H1 (cell line): ENCODE measurements at places on chromosomes 3 and 15.

DNA sequence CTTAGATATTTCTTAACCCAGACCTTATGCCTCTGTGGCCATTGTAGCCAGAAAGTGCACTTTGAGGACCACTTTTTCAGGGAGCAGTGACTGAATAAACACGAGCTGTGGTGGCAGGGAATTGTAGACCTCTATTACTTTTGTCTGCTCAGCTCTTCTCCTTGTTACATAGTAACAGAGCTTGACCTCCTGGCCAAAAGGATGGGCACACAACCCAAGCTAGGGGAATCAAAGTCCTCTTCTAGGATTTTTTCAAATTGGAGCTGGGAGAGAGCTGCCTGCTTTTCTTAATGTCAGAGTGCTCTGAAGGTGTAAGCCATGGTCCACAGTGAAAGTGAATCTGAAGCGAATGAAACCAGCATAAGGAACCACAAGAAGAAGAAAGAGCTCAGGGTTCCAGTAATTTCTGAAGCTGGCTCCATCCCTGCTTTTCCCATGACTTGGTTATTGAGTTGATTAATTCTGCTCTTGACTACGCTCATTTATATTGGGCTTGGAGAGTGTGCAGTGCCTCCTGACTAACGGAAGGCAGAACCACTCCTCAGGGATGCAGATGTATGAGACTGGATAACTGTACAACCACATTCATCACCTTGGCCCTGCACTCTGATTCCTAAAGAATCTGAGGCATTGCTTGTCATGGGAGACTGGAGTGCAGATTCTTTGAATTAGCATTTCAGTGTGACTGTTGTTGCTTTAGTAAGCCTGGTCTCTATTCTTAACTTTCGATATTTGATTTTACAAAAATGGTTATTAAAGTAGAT is 60.9 kb downstream of the TLNRD1 start:
- no peak for DNase-seq

DNA sequence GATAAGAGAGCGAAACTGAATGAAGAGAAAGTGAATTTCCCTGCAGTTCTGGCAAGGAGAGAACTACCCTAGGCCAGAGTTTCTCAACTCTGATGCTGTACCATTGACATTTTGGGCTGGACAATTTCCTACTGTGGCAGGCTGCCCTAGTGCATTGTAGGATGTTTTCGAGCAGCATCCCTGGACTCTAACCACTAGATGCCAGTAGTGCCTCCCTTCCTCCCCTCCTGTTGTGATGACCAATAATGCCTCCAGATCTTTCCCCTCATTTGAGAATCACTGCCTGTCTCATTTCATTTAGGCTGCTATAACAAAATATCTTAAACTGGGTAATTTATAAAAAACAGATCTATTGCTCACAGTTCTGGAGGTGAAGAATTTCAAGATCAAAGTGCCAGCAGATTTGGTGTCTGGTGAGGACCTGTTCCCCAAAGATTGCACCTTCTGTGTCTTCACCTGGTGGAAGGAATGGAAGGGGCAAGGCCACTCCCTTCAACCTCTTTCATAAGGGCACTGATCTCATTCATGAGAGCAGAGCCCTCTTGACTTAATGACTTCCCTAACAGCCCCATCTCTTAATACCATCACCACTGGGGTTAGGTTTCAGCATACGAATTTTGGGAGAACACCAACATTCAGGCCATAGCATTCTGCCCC is 188.9 kb upstream of the MEIS2 start:
- no peak for DNase-seq

DNA sequence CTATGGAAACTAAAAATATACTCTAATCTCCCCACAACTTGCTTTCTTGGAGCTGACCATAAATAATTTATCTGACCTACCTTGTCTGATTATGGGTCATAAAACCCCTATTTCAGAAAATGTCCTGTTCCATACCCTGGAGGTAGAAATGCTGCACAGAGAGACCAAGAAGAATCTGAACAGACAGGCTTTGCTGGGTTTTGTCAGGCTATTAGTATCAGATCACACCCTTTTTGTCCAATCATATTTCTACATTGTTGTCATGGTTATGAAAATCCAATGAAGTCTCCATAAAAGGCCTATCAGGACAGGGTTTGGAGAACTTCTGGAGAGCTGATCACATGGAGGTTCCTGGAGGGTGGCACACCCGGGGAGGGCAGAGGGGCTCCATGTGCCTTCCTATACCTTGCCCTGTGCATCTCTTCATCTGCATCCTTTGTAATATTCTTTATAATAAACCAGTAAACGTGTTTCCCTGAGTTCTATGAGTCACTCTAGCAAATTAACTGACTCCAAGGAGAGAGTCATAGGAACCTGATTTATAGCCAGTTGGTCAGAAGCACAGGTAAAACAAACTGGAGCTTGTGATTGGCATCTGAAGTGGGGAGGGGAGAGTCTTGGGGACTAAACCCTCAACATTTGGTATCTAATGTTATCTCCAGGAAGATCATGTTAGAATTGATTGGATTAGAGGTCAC is 58.1 kb downstream of the NGLY1 start:
- DNase-seq, result no peak

- DNase-seq, result no peak
Observed at GRCh38 chr3:177441813-177442646, 244.7 kb upstream of the TBL1XR1 start.

DNA sequence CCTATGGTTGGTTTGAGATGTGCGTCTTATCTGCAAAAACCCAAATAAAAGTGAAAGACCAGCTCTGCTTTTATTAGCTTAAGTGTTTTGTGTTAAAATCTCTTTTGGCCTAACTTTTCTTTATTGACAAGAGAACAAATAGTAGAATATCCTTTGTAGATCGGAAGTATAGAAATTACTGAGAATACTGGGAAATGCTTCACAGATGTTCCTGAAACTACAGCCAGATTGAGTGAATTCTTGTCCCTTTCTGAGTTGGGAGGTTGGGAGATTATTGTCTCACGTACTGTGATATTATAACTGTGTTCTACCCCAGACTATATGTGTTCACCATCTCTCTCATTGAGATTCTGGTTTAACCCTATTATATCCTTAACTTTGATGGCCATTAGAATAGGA is 21.7 kb downstream of the RAB8B start:
- no peak for DNase-seq

GRCh38 chr3:147119989-147120388 is 286.4 kb downstream of the ZIC4 start:
- no peak for DNase-seq

GRCh38 chr3:32316319-32316718 is 75.3 kb upstream of the CMTM7 start:
- DNase-seq, result no peak

DNA sequence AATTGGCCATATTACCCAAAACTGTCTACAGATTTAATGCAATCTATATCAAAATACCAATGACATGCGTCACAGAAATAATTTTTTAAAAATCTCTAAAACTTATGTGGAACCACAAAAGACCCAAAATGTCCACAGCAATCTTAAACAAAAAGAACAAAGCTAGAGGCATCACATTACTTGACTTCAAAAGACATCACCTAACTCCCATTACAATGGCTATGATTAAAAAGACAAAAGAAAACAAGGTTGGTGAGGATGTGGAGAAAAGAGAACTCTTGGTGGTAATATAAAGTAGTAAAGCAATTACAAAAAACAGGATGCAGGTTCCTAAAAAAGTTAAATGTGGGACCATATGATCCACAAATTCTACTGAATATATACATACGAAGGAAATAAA is 187.6 kb upstream of the CNTN6 start:
- no peak for DNase-seq

GRCh38 chr3:105195260-105195659 is 171.4 kb upstream of the ALCAM start:
- no peak for DNase-seq

DNA sequence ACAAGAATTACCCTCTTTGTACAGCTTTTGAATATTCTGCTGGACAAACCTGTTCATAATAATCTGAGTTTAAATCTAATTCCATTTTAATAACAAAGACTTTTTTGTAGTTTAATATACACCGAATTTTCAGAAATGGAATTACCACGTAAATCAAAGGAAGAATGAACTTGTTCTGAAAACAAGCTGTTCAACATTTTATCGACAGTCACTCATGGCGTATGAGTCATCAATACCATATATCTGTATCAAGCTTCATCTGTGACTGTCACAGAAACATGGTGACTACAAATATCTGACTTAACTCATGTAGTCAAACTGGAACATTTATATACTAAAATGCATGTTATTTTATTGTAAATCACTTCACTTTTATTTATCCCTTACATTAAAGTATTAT is 90.0 kb downstream of the EFL1 start:
- DNase-seq, result no peak

GRCh38 chr3:15647611-15648167 is 46.1 kb downstream of the BTD start:
- DNase-seq, result no peak

DNA sequence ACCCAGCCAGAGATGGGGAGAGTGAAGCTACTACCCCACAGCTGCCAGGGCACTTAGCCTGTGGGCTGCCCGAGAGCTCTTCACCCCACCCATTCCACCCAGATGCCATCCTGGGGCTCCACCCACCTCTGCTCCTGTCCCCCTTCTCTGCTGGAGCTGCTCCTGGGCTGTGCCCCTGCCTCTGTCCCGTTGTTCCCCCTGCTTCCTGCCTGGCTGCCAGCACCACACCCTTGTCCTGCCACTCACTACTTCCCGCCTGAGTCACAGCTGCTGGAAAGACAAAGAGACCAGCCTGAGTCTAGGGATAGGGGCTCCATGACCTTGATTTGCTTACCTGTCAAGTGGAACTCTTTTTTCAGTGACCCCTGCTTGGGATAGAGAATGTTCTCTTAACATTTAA is 12.4 kb downstream of the GNAI2 start:
- DNase-seq, result no peak

DNA sequence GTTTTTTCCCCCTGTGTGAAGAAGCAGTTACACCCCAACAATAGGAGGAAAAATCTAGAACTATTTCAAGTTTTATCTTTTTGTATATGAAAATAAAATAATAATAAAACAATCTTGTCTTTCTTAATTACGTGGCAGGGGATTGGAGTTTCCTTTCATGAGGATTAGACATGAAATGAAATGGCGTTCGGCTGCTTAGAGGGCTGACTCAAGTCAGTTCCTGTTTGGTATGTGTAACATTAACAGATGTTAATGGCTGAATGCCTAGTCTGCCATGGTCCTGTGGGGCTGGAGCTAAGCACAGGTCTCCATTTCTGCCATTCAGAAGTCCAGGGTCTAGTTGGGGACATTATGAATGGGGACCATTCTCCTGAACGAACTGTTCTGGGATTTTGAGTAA is 3.1 kb upstream of the EXOG start:
- no peak for DNase-seq

GRCh38 chr3:136885357-136886213 is 23.6 kb downstream of the NCK1 start:
- DNase-seq, result no peak

GRCh38 chr3:11803977-11804892 is 42.5 kb downstream of the TAMM41 start:
- DNase-seq, result no peak

DNA sequence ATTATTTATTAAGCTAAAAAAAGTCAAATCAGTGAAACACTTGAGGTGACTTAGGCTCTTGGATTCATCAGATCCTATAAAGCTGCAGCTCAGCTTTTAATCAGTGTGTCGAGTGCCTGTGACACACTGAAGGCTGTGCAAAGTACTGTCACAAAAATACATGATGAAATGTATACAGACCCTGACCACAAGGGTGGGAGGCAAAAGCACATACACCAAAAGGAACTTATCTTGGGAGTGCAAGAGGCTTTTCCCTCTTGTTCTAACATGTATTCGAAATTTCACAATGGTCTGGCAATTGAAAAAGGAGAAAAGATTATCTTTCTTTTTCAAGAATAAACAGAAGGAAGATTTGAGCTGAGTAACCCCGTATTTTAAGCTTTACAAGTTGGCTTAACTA is 35.9 kb downstream of the VGLL4 start:
- no peak for DNase-seq

DNA sequence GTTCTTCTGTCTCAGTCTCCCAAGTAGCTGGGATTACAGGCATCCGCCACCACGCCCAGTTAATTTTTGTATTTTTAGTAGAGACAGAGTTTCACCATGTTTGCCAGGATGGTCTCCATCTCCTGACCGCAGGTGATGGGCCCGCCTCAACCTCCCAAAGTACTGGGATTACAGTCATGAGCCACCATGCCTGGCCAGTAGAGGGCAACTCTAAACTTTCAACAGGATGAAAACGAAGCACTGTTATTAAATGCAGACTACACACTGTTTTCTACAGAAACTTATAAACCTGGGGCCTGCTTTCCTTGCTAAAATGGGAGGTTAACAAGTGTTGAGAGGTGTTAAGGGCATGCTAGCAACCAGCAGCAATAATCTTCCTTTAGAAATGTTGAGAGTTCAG is 7.6 kb downstream of the ARPC4 start:
- DNase-seq, result no peak

GRCh38 chr3:46252980-46253379 is 10.7 kb downstream of the CCR3 start:
- no peak for DNase-seq

- no peak for DNase-seq
Observed at GRCh38 chr3:99970198-99970597, 144.1 kb downstream of the FILIP1L start.

DNA sequence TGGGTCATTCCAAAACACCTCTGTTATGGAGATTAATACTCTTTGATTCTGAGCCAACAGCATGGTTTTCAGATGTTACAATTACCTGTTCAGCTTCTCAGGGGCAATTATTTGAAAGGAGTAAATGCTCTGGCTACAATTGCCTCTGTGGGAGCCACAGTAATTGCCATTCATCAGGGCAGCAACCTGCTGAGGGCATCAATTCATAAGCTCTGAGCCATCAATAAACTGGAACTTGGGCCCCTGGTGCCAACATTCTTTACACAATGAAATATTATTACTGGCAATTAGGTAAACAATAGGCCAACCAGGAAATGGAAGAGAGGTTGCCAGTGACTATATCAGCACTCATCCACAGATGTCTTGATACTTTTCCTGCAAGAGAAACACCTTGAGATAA is 660.8 kb downstream of the MECOM start:
- DNase-seq, result no peak

DNA sequence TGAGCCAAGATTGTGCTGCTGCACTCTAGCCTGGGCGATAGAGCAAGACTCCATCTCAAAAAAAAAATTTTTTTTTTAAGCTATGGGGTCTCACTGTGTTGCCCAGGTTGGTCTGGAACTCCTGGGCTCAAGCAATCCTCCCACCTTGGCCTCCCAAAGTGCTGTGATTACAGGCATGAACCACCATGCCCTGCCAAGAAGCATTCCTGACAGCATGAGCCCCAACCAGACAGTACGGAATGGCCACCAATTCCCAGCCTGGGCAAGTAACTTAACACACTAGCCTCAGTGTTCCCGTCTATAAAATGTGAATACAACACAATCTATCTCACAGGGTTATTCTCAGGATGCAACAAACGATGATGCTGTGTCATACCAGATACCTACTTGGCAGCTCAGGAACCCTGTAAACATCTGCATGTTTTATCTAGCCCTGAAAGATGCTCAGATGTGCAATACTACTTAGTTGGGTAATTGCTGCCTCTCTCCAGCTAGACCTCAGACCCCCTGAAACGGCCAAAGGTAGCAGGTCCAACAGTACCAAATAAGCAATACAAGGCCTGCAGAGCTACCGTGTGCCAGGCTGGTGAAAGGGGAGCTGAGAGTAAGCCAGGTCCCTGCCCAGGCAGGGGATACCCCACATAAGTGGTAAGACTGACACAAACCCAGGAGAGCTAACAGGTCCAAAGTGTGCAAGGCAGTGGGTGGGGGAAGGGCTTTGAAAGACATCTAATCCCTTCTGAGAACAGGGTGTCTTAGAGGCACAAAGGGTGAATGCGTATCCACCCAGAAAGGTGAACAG is 1.9 kb downstream of the TKT start:
- no peak for DNase-seq
